CD4-positive, alpha-beta T cell (primary cell): ENCODE measurements at places on chromosomes 5 and 9.

GRCh38 chr9:19113964-19114679 lies 11.4 kb upstream of the HAUS6 start:
- DNase-seq = no peak

DNA sequence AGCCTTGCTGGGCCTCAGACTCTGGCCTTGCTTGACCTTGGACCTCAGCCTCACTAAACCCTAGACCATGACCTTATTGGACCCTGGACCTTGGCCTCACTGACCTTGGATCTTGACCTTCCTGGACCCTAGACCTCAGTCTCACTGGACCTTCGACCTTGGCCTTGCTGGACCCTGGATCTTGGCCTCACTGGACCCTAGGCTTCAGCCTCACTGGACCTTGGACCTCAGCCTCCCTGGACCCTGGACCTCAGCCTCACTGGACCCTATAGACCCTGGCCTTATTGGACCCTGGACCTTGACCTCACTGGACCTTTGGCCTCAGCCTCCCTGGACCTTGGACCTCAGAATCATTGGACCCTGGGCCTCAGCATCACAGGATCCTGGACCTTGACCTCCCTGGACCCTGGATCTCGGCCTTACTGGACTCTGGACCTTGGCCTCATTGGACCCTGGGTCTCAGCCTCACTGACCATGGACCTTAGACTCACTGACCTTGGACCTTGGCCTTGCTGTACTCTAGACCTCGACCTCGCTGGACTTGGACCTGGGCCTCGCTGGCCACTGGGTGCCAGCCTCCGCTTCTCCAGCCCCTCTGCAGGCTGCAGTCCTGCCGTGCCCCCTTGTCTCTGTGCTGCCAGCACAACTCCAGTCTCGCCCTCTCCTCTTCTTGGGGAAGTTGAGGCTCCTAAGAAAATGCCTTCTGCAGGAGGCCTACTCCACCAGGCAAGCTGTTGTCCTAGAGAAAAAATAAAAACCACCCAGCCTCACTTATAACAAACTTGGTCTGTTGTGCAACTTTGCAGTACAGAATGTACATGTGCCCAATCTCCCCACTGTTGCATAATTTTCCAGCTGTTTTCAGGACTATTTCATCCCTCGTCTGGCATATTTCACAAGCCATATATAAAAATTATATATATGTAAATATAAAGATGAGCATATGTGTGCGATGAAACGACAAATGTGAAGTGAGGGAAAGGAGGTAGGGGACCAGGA lies 11.0 kb upstream of the ADAMTS2 start:
- DNase-seq = no peak

DNA sequence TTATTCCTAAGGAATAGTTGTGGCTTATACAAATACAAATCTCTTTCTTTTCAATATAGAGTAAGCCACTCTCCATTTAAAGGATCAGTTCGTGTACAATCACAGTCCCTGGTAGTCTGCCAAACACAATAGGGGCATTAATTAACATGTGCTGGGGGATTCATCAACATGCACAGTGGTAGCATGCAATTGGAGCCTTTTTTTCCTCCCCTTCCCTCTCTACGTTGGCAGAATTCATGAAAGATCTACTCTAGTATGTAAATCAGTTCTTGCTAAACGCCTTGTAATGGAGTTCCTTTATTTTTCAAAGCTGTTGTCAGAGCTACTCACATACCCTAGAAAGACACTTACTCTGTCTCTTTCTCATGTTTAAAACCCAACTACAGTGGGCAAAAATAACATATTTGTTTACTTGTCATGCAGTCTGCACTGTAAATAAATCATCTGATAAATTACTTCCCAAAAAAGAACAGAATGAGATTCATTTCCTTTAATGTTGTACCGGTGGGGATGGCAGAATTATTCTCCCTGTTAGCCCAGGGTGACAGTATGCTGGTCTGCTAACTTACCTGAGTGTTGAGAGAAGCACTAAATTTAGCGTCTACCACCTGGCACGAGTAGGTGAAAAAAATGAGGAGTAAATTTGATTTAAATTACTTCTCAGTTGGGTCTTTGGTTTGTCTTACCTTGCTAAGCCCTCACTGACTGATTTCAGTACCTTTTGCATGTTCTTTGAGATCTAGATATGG lies 341.5 kb upstream of the CCNH start:
- DNase-seq = no peak

- DNase-seq = no peak
Observed at GRCh38 chr5:16076657-16077056, 102.9 kb downstream of the MARCHF11 start.

- DNase-seq = no peak
Observed at GRCh38 chr9:107221321-107221720, 61.8 kb upstream of the RAD23B start.

- DNase-seq = no peak
Observed at GRCh38 chr5:74546796-74547195, 93.7 kb downstream of the ENC1 start.

- no peak for DNase-seq
Observed at GRCh38 chr5:39558541-39558940, 133.8 kb upstream of the DAB2 start.

DNA sequence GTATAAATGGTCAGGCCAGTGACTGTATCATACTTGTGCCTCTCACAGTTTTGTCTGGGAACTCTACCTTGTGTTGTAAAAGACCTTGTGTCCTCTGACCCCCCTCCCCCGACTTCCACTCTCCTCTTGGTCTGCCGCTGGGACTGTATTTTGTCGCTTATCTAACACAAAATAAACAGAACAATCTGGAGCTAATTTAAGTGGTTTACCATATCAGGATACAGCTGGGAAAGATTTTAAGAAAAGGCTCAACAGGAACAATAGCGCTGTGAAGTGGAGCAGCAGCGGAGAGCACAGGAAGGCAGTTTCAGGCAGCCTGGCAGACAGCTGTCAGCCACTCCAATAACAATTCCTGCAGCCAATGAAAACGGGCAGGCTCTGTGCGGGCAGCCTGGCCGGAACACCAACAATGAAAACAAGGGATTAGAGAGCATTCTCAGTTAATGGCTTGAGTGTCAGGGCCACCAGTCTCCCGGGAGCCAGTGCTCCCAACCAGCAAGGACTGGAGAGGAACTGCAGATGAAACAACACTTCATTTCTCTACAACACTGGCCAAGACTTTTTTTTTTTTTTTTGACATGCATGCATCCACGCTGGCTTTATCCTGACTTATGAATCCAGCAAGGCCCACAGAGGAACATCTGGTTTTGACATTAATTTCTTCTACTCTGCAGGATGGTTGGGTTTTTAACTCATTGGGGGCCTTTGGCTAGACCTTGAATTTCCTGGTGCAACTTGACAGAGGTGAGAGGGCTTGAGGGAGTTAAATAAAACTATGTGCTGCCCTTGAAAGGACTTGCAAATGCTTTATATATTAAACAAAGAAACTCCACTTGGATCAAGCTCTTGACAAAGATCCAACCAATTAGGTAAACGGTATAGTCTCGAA lies 76.7 kb downstream of the ARSB start:
- no peak for DNase-seq

DNA sequence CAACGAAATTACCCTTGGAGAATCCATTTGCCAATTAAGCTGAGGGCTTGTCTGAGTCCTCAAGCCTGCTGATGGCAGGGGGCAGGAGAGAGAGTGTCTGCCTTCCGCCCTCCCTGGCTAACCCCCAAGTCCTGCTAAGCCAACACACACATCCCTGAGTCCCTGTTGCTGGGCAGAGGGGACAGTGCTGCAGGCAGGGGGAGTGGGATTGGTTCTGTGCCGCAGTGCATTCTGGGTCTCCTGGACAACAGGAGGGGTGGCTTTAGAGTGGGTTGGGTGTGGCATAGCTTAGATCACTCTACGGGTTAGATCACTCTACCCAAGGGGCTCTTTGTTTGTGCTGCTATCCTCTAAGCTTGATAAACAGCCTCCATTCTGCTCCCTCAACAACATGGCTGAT lies 427.7 kb downstream of the CDK5RAP2 start:
- DNase-seq = no peak

GRCh38 chr5:73987915-73988314 lies 361.9 kb downstream of the ARHGEF28 start:
- no peak for DNase-seq

- no peak for DNase-seq
Observed at GRCh38 chr5:179406031-179406961, 61.0 kb upstream of the ADAMTS2 start.

DNA sequence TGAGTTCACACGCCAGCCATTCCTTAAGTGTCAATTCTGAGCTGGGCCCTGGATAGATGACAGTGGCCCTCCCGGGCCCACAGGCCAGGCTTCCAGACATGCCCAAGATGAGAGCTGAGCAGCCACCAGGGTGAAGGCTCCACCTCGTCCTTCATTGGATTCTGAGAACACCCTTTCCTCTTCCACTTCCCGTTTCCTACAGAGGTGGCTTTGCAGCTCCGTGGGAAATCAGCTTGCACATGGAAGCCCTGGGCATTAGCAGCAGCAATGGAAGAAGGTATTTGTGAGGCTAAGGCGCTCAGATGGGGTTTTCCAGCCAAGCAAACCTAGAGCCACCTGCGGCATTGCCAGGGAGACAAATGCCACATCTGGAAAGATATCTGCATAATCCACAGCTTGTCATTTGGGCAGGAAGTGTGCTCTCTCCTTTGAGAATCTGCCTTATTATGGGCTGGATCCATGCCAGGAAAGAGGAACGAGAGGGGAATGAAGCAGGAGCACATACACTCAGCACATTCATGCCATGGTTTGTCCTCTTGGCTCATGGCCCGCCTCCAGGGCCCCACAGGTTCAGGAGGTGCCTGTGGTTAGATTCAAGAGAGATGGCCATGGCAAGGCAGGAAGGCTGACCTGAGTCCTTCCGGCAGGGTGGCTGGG lies 34.1 kb downstream of the CFAP77 start:
- no peak for DNase-seq

DNA sequence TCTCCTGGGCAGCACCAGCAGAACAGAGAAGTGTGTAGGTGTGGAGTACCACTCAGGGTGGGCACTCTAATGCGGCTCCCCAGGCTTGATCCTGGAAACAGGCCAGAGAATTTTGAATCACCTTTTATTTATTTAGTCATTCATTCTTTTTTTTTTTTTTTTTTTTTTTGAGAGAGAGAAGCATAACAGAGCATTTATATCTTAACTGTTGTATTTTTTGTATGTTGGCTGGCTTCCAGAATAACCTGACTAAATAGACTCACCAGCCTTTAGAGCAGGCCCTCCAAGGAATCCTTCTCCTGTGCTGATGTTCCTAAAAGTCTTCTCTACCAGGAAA lies 153.4 kb downstream of the PIK3R1 start:
- DNase-seq = no peak

GRCh38 chr5:122608222-122608621 lies 166.7 kb upstream of the SNX2 start:
- DNase-seq = no peak

GRCh38 chr5:26121338-26121737 lies 917.0 kb downstream of the CDH9 start:
- DNase-seq = no peak

DNA sequence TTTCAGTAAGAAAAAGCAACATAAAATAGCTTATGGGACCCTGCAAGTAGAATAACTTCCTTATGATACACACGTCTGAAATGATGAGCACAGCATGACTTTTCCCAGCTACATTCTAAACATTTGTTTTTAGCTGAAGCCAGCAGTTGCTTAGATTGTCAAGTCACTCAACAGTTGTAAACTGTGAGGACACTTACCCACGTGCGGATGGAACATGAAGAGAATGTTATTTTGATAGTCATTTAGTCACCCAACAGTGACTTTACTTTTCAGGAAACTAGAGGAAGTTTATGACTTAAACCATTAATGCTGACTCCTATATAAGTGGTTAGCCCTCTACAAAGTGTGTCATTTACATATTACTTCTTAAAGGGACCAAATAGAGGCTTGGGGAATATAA lies 3.0 kb downstream of the HACD4 start:
- no peak for DNase-seq
